ENCODE measurements at places on chromosomes 11 and 22.
A peak's percentile ranks its signal among the peaks of the same experiment; 100 is the strongest.

DNA sequence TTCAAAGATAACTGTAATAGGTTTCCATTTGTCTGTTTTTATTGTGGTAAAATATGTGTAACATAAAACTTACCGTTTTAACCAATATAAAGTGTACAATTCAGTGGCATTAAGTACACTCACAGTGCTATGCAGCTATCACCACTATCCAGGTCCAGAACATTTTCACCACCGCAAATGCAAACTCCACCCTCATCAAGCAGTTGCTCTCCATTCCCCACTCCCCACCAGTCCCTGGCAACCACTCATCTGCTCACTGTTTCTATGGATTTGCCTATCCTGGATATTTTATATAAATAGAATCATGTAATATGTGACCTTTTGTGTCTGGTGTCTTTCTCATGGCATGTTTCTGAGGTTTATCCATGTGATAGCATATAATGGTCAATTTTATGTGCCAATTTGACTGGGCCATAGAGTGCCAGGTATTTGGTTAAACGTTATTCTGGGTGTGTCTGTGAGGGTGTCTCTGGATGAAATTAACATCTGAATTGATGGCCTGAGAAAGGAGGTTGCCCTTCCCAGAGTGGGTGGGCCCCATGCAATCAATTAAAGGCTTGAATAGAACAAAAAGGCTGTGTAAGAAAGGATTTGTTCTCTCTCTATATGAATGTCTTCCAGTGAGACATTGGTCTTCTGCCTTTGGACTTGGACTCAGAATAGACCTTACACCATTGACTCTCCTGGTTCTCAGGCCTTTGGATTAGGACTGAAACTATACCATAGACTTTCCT lies 17.2 kb upstream of the SMCO4 start:
- no peak for DNase-seq

DNA sequence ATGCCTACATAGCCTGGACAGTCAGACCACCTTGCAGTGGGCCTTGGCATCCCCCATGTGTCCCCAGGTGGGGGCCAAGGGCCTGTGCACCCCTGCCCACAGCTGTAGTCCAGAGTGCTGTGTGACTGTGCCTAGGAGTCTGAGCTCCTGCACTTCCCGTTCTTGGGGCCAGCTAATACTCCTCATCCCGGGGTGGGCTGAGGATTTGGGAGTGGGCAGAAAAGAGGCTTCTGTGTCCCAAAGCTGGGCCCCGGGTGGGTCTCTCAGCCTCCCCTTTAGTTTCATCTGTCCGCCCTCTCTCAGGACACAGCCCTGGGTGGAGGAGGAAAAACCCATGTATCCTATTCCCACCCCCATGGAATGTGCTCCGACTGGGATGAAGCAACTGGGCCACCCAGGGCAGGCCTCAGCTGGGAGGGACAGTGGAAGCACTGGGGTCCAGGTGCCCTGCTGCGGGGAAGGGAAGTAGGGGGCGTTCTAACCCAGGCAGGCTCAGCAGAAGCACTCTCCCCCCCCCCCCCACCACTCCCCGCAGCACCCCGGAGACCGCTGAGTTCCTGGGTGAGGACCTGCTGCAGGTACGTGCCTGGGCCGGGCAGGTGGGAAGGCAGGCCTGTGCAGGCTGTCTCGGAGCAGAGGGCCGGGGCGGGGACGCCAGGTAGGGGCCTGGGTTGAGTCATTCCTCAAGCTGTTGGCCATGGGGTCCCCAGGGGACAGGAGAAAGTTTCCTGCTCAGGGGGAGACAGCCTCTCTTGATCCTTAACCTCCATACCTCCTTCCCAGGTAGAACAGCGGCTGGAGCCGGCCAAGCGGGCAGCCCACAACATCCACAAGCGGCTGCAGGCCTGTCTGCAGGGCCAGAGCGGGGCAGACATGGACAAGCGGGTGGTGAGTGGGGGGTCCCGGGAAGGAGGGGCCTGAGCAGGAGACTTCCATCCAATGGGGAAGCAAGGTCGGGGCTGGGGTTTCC lies 1.4 kb downstream of the SH3BP1 start:
- no peak for DNase-seq

DNA sequence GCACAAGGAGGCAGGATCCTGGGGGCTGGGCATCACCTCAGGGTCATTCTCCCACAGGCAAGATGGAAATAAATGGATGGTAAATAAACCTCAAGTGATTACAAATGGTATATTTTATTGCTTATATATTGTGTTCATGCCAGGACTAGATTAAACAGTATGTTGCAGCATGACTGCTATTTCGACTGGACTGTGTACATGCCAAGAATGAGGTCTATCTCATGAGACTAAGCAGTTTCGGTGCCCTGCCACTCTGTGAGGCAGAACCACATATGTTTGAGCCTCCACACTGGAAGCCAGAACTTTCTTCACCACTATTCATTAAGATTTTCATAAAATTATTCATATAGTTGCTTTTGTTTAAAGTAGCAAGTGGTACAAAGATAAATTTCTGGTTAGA lies 140.2 kb downstream of the DDX10 start:
- no peak for DNase-seq

DNA sequence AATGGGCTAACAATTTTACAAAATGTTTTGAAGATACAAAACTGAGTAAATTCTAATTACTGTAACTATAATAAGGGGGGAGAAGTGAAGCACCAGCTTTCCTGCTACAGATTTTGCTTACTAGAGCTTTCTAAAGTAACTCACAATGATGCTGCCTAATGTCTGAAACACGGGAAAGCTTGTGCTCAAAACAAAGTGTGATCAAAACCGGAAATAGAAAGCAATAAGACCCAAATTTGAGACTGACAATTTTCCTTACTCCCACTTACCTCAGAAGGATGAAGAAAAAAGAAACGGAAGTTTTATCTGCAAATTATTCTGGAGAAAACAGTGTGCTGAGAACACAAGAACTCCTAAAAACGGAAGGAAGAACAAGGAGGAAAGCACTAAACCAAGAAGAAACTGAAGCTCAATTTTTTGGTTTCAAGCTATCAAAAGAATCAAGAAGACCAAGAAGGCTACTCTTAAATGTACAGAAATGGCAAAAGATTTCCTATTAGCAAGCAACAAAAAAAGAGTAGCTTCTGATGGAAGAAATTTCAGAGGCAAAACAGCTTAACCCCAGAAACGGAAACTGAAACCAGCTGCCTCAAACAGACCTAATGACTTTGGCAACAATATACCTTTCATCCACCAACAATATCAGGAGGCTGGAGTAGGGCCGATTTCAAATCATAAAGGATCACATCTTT lies 33.4 kb downstream of the AMBRA1 start:
- no peak for DNase-seq

- DNase-seq = no peak
Observed at GRCh38 chr11:126466236-126467045, 111.0 kb downstream of the ST3GAL4 start.

GRCh38 chr11:79413268-79413667 lies 27.6 kb downstream of the TENM4 start:
- DNase-seq = no peak

GRCh38 chr11:97890466-97890865 lies 1130.3 kb upstream of the CNTN5 start:
- DNase-seq = no peak

GRCh38 chr22:46093796-46094195 lies 56.5 kb upstream of the PPARA start:
- no peak for DNase-seq

- DNase-seq = no peak
Observed at GRCh38 chr11:13686776-13687175, 18.3 kb downstream of the FAR1 start.

DNA sequence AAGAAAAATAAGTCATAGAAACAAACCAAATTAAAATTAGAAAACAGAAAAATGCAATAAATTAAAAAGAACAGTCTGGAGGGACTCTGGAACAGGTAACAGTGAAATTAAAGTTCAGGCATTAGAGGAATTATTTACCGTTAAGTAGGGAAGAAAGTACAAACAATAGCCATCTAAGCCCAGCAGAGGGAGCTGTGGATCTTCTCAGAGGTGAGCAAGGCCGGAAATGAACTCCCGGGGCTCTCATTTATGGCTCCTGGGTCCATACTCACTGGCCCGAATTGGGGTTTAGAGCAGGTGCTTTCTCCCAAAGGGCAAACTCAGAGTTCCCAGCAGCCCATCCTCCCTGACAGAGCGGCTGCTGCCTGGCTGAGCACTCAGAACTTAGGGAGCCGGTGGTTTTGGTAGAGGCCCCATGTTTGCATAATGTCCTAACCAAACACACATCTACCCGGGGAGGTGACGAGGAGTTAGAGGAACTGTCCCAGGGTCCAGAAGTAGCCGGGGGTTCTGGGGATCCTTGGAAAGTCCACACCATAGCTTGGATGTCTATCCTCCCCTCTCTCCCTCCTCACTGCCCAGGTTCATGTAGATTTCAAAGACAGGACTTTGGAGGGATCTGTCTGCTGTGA lies 87.8 kb upstream of the VPREB1 start:
- peak; percentile 6 for DNase-seq

DNA sequence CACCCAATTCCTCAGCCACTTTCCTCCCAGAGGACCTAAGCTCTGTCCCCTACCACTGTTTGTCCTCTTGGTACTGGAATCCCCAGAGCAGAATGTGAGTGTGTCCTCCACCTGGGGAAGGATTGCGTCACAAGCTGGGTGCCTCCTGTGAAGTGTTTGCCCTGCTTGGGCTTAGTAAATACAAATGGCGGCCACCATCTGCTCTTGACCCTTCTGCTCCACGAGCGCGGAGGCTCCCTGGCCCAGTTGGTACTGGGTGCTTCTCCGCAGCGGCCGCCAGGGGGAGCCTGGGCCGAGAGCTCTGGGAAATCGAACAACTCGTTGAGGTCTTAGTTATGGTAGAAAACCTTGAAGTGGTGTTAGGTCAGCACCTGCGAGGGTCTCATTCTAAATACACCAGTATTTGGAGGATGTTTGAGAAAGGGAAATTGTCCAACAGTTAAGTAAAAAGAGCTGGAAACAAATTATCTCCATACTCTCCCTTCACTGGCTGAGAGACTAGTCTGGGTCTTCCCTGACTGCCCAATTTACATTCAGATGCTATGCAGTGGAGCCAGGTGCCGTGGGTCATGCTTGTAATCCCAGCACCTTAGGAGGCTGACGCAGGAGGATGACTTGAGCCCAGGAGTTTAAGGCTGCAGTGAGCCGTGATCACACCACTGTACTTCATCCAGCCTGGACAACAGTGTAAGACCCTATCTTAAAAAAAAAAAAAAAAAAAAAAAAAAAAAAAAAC lies 74.6 kb upstream of the TEAD1 start:
- no peak for DNase-seq

- no peak for DNase-seq
Observed at GRCh38 chr11:3942956-3943497, 87.6 kb downstream of the STIM1 start.

- no peak for DNase-seq
Observed at GRCh38 chr11:113351480-113351879, 36.1 kb upstream of the ANKK1 start.

- DNase-seq = no peak
Observed at GRCh38 chr22:22916215-22916951, 28.8 kb downstream of the IGLL5 start.

- no peak for DNase-seq
Observed at GRCh38 chr11:76776472-76776871, 6.7 kb upstream of the TSKU start.

- DNase-seq = no peak
Observed at GRCh38 chr11:35289821-35290220, 129.5 kb downstream of the SLC1A2 start.

DNA sequence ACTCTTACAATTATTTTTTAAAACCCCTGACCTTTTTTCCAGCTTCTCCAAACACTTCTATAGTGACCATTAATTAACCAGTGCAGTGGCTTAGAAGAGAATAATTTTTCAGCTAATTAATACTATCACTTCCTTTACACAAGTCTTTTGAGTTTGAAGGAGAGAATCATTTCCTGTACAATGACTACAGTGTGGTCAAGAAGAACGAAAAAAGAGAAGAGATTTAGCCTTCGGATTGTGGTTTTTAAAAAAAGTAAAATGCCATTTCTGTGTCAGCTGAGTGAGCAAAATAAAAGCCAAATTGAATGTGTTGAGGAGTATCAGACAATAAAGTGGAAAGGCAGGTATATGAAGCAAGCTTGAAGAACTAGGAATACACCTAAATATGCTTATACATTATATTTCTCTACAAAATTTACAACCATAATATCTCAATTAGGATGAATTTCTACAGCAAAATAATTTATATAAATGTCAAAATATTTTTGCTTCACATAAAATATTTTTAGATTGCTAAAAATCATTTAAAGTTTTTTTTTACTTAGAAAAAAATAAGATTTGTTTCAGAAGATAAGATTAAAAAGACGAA lies 1155.2 kb upstream of the CNTN5 start:
- no peak for DNase-seq

DNA sequence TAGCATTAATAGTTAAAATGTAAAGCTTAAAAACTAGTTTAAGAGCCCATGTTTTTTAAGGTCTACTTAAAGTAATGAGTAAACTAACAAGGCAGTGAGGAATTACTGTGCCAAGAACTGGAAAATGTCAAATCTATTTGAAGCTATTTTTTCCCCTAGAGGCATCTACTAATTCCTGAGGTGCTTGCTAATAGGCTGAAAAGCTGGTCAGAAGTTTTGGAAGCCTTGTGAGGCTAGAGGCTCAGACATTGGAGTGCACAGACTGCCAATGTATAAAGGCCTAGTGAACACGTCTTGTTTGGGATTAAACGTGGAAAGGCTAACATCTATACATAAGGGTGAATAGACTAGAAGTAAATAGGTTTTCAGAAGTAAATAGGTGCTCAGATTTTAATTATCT lies 136.5 kb upstream of the C11orf87 start:
- no peak for DNase-seq

DNA sequence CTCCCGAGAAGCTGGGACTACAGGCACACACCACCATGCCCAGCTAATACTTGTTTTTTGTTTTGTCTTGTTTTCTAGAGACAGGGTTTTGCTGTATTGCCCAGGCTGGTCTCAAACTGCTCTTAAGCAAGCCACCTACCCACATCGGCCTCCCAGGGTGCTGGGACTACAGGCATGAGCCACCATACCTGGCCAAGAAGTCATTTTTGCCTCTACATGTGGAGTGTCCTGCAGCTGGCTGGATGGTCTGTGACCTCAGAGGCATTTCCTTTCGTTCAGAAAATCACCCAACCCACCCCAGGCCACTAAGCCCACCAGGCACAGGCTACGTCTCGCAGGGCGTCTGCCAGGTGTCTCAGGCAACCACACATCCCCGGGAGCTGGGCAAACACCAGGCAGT lies 12.8 kb downstream of the SHANK2 start:
- DNase-seq = no peak

DNA sequence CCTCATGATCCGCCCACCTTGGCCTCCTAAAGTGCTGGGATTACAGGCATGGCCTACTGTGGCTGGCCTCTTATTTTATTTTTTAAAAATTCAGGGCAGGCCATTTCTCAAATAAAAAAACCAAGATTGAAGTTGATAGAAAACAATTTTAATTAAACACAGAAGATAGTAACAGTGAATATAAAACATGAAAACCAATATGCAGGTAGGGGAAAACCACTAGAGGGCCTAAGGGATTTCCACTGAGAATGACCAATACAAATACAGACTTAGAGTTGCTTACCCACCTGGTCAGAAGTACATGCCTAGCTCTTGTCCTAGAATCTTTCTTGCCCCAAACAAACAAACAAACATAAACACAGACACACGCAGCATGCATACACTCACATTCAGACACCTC lies 1.7 kb upstream of the RTCB start:
- DNase-seq = no peak

GRCh38 chr11:42906226-42906625 lies 405.6 kb upstream of the API5 start:
- no peak for DNase-seq
